ENCODE measurements at places on chromosomes 1 and 21.

GRCh38 chr1:216140730-216141524, 282.3 kb downstream of the USH2A start:
- DNase-seq: no peak

DNA sequence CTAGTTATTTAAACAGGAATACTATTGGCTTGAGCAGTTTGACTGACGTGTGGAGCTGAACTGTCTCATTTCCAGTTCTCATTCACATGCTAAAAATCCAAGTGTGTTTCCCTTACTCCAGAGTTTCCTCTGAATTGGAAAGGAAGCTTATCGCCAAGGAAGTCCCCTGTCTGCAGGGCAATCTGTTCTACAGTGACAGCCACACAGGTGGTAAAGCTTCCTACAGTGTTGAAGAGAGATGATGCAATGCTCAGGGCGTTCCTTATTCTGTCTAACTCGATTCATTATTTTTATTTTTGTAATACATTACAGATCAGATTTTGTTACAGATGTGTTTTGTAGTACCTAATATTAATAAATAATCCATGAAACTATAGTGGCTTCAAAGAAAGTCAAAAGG, 41.3 kb downstream of the ADAMTS5 start:
- no peak for DNase-seq

DNA sequence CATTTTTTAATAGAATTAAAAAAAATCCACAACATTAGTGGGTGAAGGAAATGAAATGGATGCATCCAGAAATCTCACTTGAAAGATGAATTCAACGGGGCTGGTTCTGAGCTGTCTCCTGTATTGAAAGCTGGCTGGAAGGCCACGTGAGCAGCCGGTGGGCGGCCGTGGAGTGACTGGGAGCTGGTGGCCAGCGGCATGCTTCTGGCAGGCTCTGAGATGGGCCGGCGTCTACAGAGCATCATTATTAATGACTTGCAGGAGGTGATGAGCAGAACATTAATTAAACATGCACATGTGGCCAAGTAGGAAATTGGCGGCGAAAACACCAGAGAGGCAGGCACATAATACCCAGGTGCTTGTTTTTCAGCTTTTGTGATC, 115.6 kb upstream of the LMO4 start:
- DNase-seq: no peak

DNA sequence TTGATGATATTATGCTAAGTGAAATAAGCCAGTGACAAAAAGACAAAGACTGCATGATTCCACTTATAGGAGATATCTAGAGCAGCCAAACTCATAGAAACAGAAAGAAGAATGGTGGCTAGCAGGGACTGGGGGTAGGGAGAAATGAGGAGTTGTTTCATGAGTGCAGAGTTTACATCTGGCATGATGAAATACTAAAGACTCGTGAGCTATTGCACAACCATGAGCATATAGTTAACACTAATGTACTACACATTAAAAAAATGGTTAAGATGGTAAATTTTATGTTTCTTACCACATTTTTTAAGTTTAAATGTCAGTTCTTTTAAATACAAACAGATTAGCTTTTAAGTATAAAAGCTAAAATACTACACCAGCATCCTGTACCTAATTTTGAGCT, 57.8 kb downstream of the ESRRG start:
- DNase-seq: no peak

DNA sequence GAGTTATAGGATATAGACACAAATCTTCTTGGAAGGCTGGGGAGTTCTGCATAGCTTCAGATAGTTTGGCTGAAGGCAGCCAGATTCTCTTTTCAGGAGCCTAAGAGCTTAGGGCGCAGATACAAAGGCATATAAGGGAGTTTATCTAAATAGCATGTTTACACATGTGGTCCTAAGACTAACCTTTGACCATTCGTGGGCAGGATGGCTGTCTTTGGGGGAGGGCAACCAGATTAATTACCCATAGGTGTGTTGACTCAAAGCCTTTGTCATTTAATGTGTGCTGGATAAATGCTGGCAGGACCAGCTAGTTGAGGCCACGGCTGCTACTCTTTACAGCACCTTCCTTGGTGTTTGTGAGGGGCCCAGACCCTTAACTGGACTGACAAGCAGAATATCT, 71.8 kb downstream of the IER5 start:
- DNase-seq: no peak

DNA sequence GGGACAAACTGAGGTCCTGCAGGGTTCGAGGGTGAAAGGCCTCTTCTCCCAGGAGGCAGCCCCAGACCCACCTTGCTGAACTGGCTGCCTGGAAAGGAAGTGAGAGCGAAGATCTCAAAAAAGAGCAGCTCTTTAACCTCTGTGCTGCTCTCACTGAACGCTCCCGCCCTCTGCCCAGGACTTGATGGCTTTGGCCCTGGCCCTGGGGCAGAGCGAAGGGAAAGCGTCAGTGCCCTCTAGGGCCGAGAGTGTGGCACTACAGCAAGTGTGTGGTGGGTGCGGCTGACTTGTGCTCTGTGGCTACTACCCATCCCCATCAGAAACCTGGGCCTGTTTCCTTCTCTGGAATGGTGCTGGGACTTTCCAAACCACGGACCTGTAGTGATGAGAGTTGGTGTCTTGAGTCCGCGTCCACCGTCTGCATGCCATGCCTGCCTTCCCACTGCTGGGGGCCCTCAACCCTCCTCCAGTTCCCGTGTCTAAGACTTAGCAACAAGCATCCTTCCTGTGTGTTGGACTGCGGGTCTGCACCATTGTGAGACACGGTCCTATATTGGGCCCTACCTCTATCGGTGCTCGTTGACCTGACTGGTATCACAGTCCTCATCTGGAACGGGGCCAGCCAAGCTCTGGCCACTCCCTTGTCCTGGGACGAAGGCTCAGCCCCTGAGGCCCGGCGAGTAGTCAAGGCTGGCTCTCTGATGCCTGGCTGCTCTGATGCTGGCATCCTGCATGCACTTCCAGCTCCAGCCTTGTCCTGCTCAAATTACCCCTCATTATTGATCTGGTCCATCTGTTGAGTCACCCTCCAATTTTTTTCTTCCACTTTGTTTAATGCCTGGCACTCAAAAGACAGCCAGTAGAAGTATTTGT, 180.3 kb downstream of the DISC1 start:
- peak; percentile 34 for DNase-seq

DNA sequence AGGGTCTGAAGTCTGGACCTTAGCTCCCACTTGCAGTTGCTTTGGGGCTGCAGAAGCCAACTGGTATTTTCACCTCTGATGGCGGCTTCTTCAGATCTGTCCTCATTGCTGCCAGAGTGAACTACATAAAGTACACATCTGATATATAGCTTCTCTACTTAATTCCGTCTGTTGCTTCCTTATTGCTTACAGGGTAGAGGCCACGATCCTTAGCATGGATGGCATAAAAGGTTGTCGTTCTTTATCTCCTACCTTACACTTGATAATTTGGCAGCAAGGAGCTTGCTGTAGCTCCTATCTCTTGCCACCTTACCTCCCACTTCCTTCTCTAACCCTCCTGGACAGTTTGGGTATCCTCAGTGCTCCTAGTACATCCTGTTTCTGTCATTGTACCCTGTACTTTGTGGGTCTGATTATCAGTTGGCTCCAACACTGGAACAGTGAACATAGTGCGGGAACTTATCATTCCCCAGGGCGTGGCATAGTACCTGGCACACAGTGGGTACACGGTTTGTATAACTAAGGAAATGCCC, 30.9 kb upstream of the NBL1 start:
- DNase-seq: no peak

DNA sequence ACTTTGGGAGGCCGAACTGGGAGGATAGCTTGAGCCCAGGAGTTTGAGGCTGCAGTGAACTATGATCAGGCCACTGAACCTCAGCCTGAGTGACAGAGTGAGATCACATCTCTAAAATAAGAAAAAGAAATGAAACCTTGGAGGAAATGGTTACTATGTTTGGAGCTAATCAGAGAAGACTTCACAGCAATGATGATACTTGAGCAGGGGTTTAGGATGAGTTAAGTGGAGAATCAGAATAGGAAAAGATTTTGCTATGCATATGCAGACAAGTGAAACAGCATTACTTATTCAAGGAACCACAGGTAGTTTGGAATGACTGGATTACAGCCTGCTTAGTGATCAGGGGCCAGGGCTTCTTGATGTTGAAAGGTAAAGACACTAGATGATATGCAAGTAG, 1.3 kb upstream of the CD5L start:
- no peak for DNase-seq

DNA sequence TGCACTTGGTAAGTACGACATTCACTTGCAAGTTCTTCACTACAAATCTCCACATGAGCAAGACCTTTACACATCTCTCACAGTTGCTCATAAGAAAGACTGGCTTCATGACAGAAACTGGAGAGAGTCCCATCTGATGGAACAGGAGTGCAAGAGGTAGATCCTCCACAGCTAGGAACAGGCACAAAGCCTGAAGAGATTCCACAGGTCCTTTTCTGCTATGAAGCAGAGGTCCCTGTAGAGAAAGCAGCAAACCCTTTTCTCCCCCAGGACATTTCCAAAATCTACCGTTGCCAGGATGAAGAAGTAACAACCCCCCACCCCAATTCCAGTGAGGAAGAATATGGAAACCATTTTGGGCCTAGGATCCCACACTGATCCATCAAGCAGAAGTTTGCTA, 47.3 kb downstream of the EIF4G3 start:
- no peak for DNase-seq
